H9 (cell line): ENCODE measurements at places on chromosomes 6 and 20. TPM values are rescaled to one million over a fixed set of nuclear protein-coding genes. Genes with fewer than 3 reads are reported as not detected.
A peak's percentile ranks its signal among the peaks of the same experiment; 100 is the strongest.

Gene FRK
- 0.09 and 0.15 TPM in 2 replicates for total RNA-seq

Gene NFYA
- 41.4 and 43.0 TPM in 2 replicates for total RNA-seq

Gene C6orf118
- not detected in 2 replicates for total RNA-seq

Gene SYCP2
- total RNA-seq = 0.70 and 0.94 TPM in 2 replicates

Gene SIRPD
- total RNA-seq = not detected in 2 replicates

Gene RAMACL
- 0.28 and 0.29 TPM in 2 replicates for total RNA-seq

Gene SOX18
- total RNA-seq = 1.6 and 2.0 TPM in 2 replicates

Gene OOEP
- total RNA-seq = not detected in 2 replicates

Gene TRIM15
- 0.20 TPM in 1 of 2 replicates, not detected in the other for total RNA-seq

Gene HLA-DRA
- total RNA-seq = 2.8 and 3.1 TPM in 2 replicates

Gene SLC35D3
- 0.17 and 0.57 TPM in 2 replicates for total RNA-seq

Gene POU5F1
- 2,134 TPM in 2 replicates for total RNA-seq

DNA sequence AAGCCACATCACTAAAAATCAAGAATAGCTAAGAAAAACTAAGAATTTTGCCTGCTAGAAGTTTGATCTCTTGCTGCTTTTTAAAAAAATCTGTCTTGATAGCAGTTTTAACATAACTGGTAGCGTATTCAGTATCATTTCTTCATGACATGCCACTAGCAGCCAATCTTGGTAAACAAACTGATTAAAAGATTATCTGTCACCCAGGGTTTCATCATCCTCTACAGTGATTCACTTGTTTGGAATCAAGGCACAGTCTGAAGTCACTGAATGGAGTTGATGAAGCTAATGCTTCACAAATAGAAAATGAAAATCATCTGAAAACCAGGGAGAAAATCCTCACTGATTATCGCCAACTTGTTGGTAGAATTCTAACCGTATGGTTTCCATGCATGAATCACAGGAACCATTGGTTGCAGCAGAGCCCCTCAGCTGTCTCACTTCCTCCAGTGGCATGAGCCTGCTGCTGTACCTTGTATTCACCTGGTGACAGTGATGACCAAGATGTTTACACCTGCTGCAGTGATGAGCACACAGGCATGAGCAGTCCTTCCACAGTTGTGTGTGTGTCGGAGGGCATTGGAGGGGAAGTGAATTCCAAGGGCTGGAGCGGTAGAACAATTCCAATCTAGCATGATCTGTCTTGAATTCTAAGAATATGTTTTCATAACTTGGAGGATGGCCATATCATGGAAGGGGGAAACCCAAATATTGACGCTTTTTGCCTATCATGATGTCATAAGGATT lies 275.0 kb downstream of the KHDC1L start:
- DNase-seq = no peak

DNA sequence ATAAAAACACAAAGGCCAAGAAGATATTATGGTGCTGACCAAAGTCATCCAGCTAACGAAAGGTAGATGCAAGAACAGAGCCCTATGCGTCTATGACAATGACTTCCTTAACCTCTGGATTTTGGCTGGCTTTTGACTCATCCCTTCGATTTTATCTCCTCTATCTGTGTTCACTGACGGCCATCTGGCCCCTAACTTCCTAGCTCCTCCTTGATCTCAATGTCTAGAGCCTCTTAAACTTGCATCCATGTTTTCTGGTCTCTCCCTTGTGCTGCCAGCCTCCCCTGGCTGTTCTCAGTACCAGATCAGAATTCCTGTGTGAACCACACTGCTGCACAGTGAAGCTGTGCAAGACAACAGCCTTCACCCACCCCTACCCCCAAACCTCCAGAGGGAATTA lies 452.9 kb downstream of the UTRN start:
- no peak for DNase-seq

- DNase-seq = no peak
Measured at GRCh38 chr6:43913375-43914271, 143.6 kb downstream of the VEGFA start.

DNA sequence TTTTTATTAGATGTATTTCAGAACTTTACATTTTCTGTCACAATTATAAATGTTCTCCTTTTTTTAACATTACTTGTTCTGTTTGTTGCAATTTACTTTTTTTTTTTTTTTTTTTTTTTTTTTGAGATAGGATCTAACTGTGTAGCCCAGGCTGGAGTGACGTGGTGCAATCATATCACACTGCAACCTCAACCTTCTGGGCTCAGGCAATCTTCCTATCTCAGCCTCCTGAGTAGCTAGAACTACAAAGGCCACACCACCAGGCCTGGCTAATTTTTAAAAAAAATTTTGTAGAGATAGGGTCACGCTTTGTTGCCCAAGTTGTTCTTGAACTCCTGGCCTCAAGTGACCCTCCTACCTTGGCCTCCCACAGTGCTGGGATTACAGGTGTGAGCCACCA lies 15.1 kb upstream of the MBOAT1 start:
- DNase-seq = no peak

- no peak for DNase-seq
Measured at GRCh38 chr20:992801-993535, 9.1 kb downstream of the RSPO4 start.

DNA sequence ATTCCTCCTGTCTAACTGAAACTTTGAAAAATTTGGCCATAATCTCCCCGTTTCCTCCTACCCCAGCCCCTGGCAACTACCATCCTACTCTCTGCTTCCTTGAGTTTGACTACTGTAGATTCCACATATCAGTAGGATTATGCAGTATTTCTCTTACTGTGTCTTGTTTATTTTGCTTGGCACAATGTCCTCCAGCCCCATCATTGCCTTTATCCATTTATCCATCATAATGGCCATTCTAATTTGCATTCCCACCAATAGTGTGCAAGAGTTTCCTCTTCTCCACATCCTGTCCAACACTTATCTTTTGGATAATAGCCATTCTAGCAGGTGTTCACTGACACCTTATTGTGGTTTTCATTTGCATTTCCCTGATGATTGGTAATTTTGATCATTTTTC lies 202.3 kb downstream of the THBS2 start:
- no peak for DNase-seq

GRCh38 chr6:146620655-146621054 lies 21.9 kb downstream of the ADGB start:
- no peak for DNase-seq

GRCh38 chr6:101762851-101763250 lies 369.3 kb downstream of the GRIK2 start:
- no peak for DNase-seq

GRCh38 chr6:158402184-158402583 lies 89.9 kb downstream of the TULP4 start:
- no peak for DNase-seq

DNA sequence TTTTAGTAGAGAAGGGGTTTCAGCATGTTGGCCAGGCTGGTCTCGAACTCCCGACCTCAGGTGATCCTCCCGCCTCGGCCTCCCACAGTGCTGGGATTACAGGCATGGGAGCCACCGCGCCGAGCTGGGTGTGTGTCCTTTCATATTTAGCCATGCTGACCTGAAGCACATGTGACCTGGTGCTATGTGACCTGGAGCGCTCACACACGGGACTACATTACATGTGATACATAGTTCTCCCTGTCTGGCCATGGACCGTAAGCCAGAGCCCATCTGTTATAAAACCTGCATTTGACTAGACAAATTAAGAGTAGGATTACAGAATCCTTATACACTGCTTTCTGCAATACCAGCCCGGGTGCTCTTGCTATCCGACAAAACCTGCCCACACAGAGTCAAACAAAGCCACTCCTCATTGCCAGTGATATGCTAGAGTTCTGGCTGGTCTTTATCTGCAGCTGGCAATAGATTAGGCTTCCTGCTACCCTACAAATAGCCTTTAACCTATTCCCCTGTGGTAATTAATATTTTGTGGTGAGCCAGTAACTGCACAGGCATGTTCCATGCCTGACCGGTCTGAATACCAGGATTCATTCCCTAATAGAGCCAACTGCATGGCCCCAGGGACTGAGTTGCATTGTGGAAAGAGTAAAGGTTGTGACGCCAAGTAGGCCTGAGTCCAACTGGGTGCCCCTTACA lies 26.3 kb upstream of the FAM50B start:
- no peak for DNase-seq

GRCh38 chr20:6269168-6269873 lies 146.5 kb upstream of the FERMT1 start:
- peak; percentile 46 for DNase-seq

- no peak for DNase-seq
Measured at GRCh38 chr6:81553216-81553615, 199.3 kb downstream of the TENT5A start.

GRCh38 chr6:49052901-49053300 lies 410.2 kb downstream of the MMUT start:
- DNase-seq = no peak

DNA sequence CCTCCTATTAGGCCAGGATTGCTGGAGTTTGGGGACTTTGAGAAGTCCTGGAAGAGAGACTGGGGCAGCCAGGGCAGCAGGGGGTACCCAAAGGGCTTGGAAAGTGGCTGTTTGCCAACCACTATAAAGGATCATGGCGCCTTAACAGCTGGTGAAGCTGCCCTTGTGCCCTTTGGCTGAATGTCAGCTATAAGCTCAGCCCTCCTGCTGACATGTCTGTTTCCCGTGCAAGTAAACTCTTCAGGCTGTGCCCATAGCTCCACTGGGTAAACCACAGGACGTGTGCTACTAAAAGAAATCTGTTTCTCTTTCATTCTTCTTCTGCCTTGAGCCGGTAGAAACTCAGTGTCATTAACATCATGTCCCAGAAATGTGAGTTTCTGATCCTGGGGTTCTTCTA lies 97.3 kb downstream of the CAP2 start:
- DNase-seq = no peak

- peak; percentile 87 for DNase-seq
Measured at GRCh38 chr6:217048-217659, 75.1 kb upstream of the DUSP22 start.

DNA sequence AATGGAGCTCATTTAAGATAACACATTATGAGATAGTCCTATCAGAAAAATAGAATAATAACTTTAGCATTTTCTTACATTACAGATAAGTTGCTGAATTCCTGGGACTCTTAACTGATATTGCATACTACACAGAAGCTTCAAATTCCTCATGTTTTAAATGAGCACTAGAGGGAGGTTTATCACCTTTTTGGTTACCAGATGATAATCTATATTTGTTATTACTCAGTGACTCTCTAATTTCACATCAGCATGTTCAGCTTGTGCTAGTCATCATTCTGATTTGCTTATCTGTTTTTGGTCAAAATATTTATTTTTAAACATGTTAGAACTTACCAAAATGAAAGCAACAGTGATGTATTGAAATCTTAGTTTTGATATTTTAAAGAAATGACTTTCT lies 20.5 kb upstream of the GJA10 start:
- DNase-seq = no peak

- DNase-seq = no peak
Measured at GRCh38 chr6:101236709-101237108, 156.8 kb upstream of the GRIK2 start.

DNA sequence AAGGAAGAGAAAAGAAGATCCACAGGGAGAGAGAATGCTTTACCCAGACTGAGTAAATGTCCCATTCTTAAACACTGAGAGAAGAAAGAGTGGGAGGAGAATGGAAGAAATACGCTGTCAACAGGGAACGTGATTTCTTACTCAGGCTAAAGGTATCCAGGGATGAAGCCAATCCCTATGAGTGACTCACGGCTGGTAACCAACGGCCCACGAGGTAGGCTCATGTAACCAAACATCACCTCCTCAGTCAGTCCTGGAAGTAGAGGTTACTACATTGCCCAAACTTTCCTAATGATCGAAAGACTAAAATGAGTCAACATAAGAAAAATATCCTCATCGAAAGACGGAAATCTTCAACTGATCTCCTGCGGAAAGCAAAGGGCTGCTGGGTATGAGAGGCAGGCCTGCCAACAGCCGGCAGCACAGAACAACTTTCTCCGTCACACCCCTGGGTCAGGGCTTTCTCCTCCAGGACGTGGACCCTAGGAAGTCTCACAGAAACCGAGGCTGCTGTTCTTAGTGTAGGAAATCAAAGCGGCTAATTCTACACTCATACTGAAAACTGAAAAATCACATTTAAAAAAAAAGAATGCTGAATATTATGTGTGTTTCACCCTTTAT lies 292.6 kb downstream of the GMDS start:
- no peak for DNase-seq

GRCh38 chr6:134628154-134628553 lies 310.2 kb upstream of the SGK1 start:
- DNase-seq = no peak

DNA sequence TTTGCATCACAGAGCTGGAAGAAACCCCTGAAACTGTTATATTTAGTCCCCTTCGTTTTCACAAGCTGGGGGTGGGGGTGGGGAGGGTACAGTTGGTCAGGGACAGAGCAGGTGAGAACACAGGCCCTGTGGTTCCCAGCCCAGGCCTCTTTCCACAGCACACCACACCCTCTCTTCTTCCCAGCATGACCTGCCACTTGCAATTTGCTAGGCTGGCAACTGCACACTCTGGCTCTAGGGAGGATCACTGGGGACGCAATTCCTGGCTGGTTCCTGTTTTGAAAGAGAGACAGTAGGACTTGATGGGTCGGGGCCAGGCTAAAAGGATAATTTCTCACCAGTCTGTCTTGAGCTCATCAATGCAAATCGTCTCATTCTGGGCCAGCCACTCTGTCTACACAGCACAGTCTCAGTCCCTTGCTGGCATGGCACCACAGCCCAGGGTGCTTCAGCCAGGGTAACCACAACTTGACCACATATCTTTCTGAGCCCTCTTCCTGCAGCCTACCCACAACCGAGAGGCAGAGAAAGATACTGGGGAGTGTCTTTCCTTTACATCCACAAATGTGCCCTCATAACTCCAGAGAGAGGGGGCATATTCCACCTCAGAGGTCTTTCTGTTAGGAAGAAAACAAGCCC lies 41.7 kb upstream of the EMILIN3 start:
- DNase-seq = no peak

GRCh38 chr6:110471726-110472365 lies 4.6 kb downstream of the SLC22A16 start:
- no peak for DNase-seq

GRCh38 chr6:81606965-81607381 lies 145.5 kb downstream of the TENT5A start:
- no peak for DNase-seq

DNA sequence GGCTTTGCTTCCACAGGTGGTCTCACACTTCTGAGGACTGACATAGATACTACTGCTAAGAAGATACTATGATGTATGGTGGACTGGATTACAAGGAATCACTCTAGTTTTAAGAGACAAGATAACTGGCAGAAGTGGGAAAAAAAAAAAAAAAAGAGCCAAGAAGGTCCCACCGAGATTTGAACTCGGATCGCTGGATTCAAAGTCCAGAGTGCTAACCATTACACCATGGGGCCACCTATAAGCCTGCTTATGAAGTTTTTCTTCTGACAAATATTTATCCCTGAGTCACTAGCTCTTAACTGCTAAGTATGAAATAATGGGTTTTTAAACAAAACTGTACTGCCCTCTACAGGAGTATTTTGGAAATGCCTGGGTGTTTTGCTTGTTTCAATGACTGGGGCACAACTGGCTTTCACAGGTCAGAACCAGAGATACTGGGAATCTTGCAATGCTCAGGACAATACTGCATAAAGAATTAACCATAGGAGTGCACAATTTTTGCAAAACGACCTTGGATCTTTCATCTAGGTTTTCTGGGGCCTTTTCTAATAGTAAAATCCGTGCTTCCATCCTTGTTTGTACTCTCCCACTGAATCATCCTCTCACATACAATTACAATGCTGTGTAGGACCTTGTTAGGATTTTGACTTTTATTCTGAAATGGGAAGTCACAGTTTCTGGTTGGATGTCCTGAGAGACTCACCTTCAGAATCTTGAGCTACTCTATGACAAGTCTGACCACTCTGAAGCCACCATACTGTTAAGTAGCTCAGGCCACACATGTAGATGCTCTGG lies 116.3 kb downstream of the OR2B2 start:
- no peak for DNase-seq

GRCh38 chr20:57600320-57601210 lies 19.7 kb downstream of the ZBP1 start:
- DNase-seq = no peak

GRCh38 chr6:88459189-88459588 lies 293.0 kb upstream of the CNR1 start:
- no peak for DNase-seq
